ENCODE measurements at places on chromosomes 7 and 10.

DNA sequence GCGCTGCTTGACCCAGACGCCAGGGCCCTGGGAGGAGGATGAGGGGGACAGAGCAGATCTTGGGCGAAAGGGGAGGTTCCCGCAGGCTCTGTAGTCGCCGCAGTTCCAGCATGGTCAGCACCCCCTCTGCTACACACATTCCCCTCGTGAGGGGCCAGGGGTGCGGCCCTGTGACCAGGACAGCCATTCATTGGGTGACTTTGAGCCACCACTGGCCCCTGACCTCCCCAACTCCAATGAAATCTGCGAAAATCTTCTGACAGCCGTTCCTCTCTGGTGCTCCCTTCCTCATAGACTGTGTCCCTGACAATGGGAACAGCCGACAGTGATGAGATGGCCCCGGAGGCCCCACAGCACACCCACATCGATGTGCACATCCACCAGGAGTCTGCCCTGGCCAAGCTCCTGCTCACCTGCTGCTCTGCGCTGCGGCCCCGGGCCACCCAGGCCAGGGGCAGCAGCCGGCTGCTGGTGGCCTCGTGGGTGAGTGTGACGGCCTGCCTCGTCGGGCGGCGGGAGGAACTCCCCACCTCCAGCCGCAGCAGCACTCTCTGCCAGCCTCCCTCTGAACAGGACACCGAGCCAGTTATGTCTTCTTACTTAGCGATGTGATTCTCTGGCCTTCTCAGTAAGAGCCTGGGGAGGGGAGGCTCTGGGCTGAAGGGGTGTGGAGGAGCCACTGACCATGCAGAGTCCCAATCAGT is 825 bp downstream of the TMEM176A start:
- no peak for DNase-seq

GRCh38 chr10:111875725-111876124 is 307.8 kb downstream of the GPAM start:
- DNase-seq = no peak

DNA sequence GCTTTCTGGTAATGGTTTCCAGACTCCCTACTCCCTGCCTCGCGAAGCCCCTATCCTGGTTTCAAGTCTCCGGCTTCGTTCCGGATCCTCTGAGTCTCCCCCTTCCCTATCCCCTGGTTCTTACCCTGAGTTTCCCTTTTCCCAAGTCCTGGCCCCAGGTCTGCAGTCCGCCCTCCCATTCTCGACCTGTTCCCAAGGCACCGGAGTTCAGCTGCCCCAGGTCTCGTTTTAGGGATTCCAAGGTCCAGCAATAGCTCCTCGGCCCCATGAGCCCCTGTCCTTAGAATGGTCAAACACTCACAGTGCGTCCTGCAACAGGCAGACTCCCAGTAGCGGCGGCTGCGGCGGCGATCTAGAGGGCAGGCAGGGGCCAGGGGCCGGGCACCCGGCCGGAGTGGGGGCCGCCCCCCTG is 274 bp downstream of the PITX3 start:
- DNase-seq = peak; percentile 5

GRCh38 chr10:116803451-116804249 is 45.6 kb upstream of the ENO4 start:
- DNase-seq = no peak

DNA sequence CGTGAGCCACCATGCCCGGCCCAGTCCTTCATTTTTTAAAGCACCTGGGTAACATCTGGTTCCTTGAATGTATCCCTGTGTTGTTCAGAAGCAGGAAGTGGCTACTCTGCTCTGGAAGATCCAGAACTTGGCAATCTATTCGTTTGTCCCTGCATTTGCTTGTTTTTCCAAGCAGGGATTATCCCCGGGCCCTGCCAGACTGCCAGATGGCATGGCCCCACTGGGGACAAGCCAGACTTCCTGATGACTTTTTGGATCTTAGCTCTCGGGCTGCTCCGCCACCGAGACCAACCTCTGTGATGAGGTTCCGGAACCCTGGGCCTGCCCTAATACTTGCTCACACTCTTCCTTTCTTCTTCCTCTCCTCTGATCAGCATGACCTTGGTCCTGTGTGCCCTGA is 496.7 kb downstream of the TYW1 start:
- DNase-seq = no peak

GRCh38 chr7:86643561-86644281 is at the start of gene GRM3:
GRM3 (plus strand) TSS chr7:86643909; CDS start chr7:86765146, 121,237 bp downstream.
- no peak for DNase-seq

DNA sequence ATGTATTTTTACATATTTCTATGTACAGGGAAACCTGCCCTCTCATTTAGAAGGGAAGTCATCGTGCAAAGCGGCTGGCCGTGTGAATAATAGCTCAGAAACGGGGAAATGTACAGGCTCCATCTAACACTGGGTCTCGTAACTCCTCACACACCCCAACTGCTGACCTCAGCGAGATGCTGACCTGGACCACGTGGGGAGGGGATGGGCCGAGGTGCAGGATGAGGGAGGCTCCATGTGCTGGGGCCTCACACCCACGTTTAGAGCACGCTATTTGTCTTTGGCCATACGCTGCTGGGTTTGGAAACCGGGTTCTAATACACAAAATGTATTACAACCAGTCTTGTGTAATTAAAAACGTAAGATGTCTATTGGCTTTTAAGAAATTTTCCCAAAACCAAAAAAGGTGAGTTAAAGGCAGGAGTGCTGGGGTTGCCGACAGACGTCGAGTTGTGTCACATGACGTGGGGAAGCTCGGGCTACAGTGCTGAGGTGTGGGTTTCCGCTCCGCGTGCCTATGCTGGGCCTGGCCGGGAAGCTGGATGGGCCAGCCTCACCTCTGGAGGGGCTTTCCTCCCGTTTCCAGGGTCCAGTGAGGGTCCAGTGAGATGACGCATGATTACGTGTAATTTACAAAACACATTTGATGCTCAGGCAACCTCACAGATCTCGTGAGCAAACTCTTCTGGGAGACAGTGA is 215.6 kb downstream of the DNAJB6 start:
- no peak for DNase-seq

GRCh38 chr7:135966341-135967043 is 10.7 kb downstream of the MTPN start:
- DNase-seq = no peak

GRCh38 chr10:26829810-26830515 is 30.8 kb downstream of the ABI1 start:
- DNase-seq = no peak

DNA sequence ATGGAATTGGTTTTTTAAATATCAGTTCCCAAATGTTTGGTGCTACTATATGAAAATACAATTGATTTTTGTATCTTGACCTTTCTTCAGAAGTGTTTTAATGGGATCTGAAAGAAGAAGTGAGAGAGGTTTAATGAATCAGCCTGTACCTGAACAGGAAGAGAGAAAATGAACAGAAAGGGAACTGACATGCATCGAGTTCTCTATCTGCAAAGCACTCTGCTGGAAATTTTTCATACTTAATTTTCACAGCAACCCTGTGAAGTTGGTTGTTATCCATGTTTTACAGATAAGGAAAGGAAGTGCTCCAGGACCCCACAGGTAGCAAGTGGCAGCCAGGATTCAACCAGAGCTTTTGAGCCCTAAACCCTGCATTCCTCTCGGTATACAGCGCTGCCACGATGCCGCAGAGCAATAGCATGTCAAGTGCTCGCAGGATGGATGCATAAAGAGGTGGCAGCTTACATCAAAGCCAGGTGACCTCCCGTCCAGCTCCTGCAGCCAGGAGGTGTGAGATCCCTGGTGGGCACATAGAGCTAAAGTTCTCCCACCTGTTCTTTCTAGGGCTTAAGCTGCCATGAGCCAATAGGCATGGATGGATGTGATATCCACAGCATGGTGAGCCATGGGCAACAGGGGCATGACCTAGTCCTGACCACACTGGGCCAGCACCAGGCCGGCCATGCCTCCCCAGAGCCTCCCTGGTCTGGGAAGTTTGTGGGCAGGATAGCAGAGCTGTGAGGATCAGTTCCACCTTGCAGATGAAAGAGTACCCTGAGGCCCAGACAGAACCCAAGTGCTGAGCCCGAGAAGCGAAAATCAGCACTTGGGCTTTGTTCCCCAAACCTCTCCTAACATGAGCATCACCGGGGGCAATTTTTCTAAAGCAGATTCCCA is 57.2 kb downstream of the CALML3 start:
- no peak for DNase-seq

GRCh38 chr7:107742678-107743566 is 1.0 kb upstream of the CBLL1 start:
- no peak for DNase-seq

DNA sequence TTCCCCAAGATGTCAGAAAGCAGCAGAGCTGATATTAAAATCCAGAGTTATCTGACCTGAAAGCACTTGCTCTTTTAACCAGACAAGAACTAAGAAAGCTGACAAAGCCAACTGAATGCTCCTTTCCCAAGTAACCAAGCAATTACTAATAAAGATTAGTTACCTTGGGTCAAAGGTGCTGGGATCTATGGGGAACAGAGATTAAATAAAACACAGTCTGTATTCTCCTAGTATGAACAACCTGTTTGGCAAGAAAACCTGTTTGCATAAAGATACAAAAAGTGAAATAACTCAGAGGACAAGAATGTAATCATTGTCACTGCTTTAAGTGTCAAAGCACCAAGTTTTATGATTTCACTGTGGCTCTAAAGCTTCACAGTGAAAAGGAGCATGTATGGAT is 35.7 kb downstream of the ITPRID1 start:
- DNase-seq = no peak

DNA sequence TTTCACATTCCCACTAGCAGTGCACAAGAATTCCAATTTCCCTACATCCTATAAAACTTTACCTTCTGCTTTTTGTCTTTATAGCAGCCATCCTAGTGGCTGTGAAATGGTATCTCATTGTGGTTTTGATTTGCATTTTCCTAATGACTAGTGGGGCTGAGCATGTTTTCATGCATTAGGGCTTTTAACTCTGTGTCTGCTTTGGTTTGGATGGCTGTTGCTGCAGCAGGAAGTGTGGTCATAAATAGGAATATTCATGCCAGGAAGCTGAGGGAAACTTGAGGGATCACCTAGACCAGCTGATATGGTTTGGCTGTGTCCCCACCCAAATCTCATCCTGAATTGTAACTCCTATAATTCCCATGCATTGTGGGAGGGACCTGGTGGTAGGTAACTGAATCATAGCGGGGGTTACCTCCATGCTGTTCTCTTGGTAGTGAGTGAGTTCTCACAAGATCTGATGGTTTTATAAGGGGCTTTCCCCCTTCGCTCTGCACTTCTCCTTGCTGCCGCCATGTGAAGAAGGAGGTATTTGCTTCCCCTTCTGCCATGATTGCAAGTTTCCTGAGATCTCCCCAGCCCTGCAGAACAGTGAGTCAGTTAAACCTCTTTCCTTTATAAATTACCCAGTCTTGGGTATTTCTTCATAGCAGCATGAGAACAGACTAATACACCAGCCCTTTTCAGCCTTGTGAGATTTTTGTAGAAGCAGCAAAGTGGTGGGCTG is 181.8 kb upstream of the PITRM1 start:
- DNase-seq = no peak

DNA sequence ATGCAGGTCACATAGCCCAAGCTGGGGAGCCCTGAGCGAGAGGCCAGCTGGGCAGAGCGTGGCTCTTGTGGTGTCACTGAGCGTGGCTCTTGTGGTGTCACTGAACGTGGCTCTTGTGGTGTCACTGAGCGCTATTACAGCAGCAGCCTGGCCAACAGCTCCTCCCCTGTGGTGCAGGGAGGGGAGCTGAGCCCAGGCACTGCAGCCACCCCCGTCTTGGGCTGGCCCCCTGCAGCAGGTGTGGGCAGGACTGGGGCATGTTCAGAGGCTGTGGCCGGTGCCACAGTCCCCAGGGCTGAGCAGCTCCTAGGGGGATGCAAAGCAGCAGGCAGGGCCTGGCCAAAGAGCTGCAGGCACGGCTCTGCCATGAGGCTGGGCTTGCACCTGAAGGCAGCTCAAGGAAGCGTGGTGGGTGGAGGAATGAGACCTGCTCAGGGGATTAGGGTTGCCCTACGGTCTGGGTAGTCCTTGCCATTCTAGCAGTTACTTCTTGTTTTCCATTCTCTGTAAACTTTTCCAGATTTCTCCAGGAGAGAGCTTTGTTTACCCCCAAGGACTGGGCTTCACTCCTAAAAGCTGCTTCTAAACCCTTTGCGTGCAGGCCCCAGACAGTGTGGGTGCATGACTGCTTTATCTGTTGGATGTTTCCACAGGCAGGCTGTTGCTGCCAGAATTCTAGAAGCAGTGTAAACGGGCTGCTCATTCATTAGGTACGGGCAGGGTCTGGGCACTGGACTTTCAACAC is 29.2 kb downstream of the ZNF783 start:
- DNase-seq = no peak

All from stimulated activated CD4-positive, alpha-beta T cell treated with anti-CD3 and anti-CD28 coated beads, Interleukin-4, amount 100 ng/mL, for 1 hour (primary cell).